ENCODE measurements at places on chromosomes 2 and 18.

GRCh38 chr18:9017167-9017904, 85.2 kb upstream of the NDUFV2 start:
- no peak for DNase-seq

GRCh38 chr2:66275984-66276383, 158.9 kb upstream of the MEIS1 start:
- DNase-seq, result no peak

DNA sequence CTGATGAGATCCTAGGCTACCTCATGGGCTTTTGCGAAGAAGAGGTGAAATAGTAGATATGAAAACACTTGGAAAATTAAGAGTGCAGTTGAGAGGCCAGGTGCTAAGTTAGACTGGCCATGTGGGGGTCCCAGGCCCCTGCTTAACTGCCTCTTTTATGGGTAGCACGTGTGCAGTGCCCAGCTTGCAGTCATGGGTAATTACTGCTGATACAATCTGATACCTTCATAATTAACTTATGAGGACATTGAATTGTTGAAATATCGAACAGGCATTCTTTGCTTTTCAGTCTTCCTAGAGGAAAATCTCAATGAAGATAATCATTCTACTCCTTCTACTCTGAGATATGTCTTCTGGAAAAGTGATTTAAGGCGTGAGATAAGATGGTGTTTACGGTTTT, 11.6 kb downstream of the TRAF3IP1 start:
- DNase-seq, result no peak

DNA sequence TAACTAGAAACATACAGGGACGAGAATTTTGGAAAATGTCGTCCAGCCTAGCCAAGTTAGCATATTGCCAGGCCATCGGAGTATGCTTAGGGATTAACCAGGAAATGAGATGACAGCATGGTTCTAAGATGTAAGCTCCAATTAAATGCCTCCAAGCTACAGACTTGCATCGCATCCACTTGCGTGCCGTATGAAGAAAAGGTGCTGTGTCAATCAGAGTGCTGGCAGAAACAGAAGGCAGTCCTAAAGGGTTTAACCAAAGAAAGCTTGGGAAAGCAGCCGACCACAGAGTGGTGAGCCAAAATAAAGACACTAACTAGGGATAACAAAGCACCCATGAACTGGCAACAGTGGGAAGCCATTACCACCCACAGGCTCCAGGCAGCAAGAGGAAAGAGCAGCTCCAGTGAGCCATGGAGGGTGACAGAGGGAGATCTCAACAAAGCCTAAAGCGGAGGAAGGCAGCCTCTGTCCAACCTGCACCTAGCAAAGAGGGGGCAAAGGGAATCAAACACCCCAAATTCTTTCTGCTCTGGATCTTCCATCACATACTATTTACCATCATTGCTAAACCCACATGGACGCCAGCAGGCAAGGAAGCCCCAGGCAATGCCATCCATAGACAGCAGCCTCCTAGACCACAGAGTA, 27.6 kb upstream of the SOCS6 start:
- DNase-seq, result no peak

DNA sequence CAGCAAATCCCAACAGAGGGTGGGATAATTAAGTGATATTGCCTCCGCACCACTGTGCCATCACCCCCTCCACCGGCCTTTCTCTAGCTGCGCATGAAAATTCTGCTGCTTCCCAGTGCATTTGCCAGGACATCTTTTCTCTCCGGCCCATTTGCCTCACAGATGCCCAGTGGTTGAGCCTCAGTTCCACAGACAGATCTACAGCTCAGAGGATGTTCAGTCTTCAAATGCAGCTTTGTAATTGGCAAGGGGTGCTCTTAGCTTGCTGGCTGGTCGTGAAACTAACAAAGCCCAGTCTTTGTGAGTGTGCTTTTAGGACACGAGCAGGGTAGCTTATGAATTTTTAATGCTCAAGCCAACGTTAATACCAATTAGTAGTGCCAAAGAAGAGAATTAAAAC, 253.3 kb upstream of the REV1 start:
- no peak for DNase-seq

GRCh38 chr2:233260661-233261060, 9.2 kb downstream of the ATG16L1 start:
- DNase-seq, result no peak

- no peak for DNase-seq
Measured at GRCh38 chr2:36493306-36493705, 104.7 kb downstream of the FEZ2 start.

DNA sequence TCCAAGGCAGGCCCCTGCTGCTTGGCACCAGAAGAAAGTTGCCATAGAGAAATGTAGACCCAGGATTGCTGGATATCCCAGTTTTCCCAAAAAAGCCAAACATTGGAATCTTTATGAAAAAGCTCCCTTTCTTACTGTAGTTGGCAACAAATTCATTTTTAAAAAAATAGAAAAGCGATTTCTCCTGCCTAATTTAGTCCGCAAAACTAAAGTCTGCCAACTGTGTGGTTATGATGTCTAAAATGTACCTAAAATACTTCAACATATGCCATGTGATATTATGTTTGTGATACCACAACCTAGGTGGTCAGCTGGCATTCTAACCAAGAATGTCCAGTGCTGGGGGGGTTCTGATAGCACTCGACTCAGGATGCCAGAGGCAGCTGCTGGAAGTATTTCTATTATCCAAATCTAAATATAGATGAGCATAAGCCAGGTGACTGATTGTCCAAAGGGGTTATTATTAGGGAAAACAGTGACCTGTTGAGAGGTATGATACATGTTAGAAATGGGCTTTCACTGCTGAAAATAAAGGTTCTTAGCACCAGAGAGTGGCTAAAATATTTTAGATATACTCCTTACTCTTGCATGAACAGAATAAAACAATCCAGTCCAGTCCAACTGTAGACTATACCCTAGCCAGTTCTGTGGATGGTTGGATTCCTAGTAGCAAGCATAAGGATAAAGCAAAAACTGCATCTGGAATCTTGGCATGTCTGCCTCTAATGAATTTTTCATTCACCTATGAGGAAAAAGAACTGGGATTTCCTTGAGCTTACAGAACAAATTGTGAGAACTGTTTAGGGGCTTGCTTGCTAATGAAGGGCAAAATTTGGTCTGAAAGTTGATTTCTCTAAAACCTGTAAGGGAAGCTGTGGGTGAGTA, 101.7 kb downstream of the STK39 start:
- DNase-seq, result no peak

GRCh38 chr2:15122915-15123314, 438.2 kb downstream of the NBAS start:
- DNase-seq, result no peak

DNA sequence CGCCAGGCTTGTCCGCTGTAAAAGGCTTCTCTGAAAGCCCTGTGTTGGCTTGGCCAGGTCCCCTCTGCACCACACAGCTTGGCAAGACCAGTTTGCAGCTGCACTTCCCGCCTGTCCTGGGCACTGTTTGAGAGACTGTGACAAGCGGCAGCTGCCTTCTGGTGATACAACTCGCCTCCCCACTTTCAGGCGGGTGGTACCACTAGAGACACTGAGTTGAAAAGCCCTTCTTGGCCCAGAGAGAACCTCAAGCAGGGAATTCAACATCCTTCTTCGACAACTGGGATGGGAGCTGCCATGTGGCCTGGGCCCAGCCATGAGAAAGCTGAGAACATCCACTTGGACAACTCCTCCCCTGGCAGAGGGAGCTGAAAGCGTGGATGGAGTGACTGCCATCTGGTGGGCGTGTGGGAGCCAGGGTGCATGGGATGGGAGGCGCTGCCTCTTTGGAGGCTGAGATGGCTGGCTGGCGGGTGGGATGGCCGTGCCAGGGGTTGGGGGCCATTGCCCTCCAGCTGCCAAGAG, 125.5 kb upstream of the REV1 start:
- DNase-seq, result no peak

- DNase-seq, result no peak
Measured at GRCh38 chr2:139438478-139438877, 658.3 kb upstream of the NXPH2 start.

GRCh38 chr2:23776021-23776420, 150.9 kb downstream of the ATAD2B start:
- DNase-seq, result no peak

GRCh38 chr2:178723786-178724346, 83.4 kb downstream of the TTN start:
- DNase-seq, result no peak

- DNase-seq, result peak; percentile 86
Measured at GRCh38 chr18:76565238-76566173, 70.5 kb upstream of the ZNF516 start.

DNA sequence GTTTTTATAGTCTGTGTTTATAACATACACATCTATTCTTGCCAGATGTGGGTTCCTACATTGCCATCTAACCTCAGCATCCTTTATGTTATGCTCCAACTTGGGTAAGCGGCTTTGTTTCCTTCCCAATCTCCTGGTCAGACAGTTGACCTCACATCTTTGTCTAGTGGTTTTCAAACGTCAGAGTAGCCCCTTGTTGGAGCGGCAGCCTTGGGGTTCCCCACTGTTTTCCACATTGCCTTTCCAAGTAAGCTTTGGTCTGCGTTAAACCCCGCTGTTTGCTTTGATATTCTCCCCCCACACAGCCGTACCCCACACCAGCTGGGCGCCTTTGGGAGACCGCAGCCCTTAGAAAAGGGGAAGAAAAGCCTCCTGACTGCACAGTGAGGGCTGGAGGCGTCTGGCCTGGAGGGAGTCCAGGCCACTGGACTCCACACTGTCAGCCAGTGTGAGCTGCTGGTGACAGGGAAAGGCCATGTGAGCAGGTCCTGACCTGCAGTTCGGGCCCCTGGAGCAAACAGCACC, 83.3 kb downstream of the MALT1 start:
- no peak for DNase-seq

DNA sequence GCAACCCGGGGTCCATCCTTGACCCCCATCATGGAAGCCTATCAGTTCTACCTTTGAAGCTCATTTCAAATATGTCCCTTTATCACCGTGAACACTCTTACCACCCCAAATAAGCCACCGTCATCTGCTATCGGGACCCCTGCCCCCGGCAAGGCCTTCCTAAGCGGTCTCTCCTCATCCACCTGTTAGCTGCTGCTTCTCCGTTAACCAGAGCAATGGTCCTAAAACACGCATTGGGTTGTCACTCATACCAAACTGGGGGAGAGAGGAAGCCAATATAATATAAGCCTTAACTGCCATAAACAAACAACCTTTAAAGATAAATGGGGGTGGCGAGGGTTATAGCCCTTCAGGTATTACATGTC, 680 bp downstream of the ASNSD1 start:
- no peak for DNase-seq

DNA sequence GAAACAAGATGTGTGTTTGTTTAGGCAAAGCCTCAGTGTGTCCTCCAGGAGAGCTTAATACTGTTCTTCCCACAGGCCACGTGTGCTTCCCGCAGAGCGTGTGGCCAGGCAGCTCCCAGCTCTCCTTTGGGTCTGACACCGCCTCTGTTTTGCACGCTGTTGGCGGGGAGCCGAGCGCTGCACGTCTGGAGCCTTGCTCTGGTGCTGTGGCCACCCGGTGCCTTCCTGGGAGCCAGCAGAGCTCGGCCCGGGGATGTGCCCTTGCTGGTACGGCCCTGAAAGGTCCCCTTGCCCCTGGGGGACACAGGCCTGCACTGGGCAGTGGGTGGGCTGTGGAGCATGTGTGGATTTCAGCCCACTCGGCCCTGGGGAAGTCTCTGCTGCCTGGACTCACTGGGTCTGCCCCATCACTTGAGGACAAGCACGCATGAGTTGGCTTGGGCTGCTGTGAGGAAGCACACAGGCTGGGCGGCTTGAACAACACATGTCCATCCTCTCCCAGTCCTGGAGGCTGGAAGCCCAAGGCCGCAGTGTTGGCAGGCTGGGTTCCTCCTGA, 160.7 kb upstream of the HDAC4 start:
- peak; percentile 51 for DNase-seq

- no peak for DNase-seq
Measured at GRCh38 chr2:12807907-12808810, 91.4 kb downstream of the TRIB2 start.

GRCh38 chr2:176851200-176851888, 361.2 kb upstream of the HNRNPA3 start:
- DNase-seq, result no peak

GRCh38 chr2:127377262-127377661, 10.5 kb downstream of the MAP3K2 start:
- no peak for DNase-seq

DNA sequence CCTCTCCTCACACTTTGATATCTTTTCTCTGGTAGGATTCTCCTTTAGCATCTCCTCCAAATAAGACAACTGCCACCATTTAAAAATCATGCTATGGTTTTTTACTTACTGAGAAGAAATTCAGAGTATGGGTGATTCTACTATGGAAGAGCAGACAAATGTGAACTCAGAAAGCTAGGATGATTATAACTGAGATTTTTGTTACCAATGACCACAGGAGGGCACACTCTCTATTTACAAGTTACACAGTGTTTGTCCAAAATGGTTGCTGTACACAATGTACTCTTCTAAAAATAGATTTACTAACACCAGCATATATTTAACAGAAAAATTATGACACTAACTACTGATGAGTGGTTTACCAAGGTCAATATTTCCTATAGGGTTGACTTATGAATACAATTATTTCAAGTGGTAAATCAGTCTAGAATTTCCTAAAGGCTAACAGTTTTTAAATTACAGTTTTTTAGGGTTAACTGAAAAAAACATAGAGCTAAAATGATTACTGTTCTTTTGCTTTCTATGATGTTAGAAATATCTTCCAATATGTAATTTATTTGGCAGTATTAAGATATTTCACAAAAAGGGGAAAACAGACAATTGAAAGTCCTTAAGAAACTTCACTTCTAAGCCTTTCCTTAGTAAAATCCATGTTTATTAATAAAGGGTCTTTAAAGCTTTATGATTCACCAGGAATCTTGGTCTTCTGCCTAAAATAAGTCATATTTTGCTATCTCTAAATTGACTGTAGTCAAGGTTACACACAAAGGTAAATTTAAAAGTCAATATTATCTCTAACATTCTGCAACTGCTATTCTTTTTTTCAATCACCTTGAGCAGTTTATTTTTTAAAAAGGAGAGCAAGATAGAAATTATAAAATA, 57.2 kb downstream of the MAP4K3 start:
- peak; percentile 57 for DNase-seq

DNA sequence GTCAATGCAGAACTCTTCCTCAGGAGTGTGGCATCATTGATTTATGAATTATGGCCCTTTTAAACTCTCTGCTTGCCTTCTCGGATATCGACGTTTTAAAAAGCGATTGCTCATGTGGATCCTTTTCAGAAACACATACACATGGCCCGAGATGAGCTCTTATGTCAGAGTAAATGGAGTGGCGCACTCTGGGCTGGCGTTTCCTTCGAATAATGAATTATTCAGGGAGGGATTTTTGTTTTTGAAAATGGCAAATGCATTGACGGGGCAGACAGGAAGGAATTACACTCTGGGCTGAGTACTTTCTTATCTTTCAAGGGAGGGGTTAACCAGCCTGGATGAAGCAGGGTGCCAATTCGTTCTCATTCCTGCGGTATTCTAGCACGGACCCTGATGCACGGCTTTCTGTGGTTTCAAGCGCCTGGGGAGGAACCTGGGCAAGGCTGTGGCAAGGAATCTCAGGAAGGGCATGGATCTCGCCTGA, 142.7 kb downstream of the PRKCE start:
- DNase-seq, result no peak

All from forelimb muscle (tissue), 1 donor.